ENCODE measurements at places on chromosomes 7 and 10. TPM values are rescaled to one million over a fixed set of nuclear protein-coding genes. Genes with fewer than 3 reads are reported as not detected.

DNA sequence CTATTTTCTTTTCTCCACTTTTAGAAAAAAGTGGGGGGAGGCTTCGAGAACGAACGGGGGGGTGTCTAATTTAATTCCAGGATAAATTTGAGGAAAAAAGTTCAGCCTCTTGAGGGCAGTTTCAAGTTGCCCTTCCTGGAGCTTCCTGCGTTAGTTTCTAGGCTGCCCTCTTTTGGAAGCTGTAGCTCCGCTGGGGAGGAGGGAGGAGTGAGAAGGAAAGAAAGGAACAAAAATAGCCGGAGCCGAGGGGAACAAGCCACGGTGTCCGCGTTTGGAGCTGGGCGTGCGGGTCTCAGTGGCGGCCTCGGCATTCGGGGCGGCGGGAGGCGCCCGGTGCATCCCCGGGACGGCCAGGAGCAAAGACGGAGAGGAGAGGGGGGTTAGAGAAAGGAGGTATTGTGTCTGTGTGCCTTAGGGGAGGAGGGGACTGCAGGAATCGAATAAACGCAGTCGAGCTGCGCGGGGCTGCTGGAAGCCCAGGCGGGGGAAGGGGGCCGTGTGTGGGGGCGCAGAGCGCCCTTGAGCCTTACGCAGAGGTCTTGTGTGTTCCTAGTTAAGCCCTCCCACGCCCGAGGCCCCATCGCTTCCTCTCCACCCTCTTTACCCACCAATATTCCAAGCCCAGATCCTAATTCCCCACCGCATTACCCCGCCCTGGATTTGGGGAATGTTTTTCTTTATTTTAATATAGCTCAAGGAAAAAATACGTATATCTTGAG, 2.0 kb upstream of the TNRC18 start:
- no peaks in the 10 kb centered on the region for H3K27me3 ChIP-seq
- DNase-seq: no peak
- H3K4me1 ChIP-seq: peaks cover 8% of the 10 kb centered on the region
- no peaks in the 10 kb centered on the region for H3K36me3 ChIP-seq

Gene BLNK
- total RNA-seq: 42.3 TPM

DNA sequence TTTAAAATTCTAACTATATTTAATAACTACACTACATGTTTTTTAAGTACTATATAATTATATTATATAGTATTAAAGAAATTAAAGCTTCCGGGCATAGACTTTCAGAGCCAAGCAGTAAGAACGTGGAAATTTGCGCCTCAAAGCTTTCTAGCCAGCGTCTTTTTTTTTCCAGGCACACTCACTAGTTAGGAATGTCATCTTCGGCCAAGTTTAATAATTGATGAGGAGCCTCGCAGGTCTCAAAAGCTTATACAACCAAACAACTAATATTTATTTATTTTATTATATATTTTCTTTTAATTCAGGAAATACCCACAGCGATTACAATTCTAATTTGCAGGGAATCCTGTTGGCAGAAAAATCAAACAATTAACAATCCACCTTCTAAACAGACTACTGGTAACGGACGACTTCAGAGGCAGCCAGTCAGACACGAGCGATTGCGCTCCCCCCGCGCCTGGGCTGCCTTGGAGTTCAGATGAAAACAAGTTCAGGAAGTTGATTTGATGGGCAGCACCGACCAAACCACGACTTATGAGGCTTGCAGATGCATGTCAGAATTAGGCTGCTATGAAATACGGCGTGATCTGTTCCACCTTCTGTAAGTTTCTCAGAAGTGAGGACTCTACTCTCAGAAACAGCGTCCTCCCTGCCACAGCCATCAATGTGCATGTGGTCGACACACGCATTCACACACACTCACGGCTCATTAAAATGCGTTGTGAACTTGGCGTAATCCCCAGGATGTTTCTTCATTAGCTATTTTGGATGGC, 431.8 kb upstream of the MGMT start:
- H3K27ac ChIP-seq: no peak overlapping the region
- no peaks in the 10 kb centered on the region for H3K27me3 ChIP-seq
- H3K4me1 ChIP-seq: peaks cover 29% of the 10 kb centered on the region

DNA sequence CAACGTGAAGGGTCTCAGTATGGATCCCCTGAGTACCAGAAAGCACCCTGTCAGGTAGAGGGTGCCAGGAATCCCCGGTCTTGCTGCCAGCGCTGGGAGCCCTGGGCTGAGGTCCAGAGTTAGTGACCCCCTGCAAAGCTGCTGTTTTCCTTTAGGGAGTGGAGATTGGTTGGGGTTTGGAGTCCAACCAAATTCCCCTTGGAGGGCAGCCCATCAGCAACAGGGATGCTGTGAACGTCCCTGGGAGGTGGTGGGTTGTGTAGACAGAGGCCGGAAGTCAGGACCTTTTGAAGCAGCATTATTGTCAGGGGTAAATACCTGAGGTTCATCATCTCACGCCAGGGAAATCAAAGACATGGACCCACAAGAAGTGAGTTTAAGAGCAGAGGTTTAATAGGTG, 104.2 kb downstream of the COL26A1 start:
- no peaks in the 10 kb centered on the region for H3K36me3 ChIP-seq
- no peaks in the 10 kb centered on the region for H3K4me1 ChIP-seq
- no peaks in the 10 kb centered on the region for H3K27me3 ChIP-seq
- DNase-seq: no peak
- H3K4me3 ChIP-seq: no peak overlapping the region

- no peak overlapping the region for H3K4me3 ChIP-seq
- H3K36me3 ChIP-seq: no peaks in the 10 kb centered on the region
- no peak for DNase-seq
- H3K27me3 ChIP-seq: no peaks in the 10 kb centered on the region
- no peak overlapping the region for H3K27ac ChIP-seq
- H3K4me1 ChIP-seq: no peaks in the 10 kb centered on the region
Measured at GRCh38 chr10:4246881-4247358, 461.9 kb upstream of the KLF6 start.

Gene PON3
- total RNA-seq: 0.40 TPM

DNA sequence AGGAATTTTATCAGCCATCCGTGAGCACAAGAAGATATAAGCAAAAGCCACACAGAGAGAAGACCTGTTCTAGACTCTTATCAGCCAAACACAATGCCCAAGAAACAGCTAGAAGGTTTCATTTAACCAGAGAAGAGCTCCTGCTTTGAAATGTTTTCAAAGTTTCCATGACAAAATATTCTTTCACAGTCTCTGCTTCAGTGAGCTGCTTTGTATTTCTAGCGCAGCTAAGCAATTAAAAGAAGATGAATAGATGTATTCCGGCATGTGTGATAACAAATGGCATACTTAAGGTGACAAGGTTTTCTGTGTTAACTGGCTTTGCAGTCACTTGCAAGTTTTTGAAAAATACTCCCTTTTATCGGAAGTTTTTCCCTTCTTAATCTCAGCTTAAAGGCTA, 78.9 kb upstream of the NXPH1 start:
- no peak overlapping the region for H3K4me3 ChIP-seq
- H3K27ac ChIP-seq: no peak overlapping the region
- H3K36me3 ChIP-seq: no peaks in the 10 kb centered on the region
- DNase-seq: no peak

DNA sequence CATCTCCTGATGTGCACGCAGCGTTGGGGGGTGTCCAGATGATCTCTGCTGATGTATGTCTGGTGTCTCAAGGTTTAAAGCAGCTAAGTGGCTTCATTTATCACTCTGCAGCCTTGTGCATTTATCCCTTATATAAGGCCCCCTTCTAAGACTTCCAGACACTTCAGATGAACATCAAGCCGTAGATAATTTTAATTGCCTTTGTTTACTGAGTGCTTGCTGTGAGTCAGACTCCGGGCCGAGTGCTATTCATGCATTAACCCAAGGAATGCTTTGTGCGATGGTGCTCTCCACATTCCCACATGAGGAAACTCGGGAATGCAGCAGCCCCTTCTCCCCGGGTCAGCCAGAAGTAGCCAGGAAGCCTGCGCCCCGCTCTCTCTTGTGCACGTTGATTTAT, 328.6 kb upstream of the COBL start:
- H3K27me3 ChIP-seq: no peaks in the 10 kb centered on the region
- peaks cover 3% of the 10 kb centered on the region for H3K4me1 ChIP-seq
- no peak overlapping the region for H3K27ac ChIP-seq
- no peak overlapping the region for H3K4me3 ChIP-seq
- no peak for DNase-seq

GRCh38 chr7:155203882-155204691, 93.6 kb upstream of the INSIG1 start:
- no peaks in the 10 kb centered on the region for H3K27me3 ChIP-seq
- no peaks in the 10 kb centered on the region for H3K36me3 ChIP-seq
- no peak for DNase-seq
- H3K27ac ChIP-seq: no peak overlapping the region
- H3K4me3 ChIP-seq: no peak overlapping the region

Gene C10orf143
- 0.44 TPM for total RNA-seq

DNA sequence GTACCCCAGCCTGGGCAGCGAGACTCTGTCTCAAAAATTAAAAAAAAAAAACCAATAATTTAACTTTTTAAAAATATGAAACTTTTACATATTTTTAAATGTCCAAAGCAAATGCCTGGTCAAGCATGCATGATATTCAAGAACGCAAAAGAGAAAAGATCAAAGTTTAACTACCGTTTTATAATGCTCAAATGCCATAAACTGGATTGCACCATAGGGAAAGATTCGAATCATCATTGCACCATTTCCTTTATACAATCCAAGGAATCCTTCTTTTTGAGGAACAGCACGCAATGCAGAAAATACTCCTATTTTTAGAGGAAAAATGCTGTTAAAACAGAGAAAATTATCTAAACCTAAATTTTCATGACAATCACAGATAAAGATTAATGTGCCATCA, 20.9 kb downstream of the SLC25A16 start:
- no peak overlapping the region for H3K27ac ChIP-seq
- DNase-seq: no peak
- H3K4me3 ChIP-seq: no peak overlapping the region
- H3K4me1 ChIP-seq: no peaks in the 10 kb centered on the region
- H3K36me3 ChIP-seq: peaks cover 60% of the 10 kb centered on the region

- H3K36me3 ChIP-seq: no peaks in the 10 kb centered on the region
- H3K4me1 ChIP-seq: peaks cover 32% of the 10 kb centered on the region
- no peak overlapping the region for H3K4me3 ChIP-seq
- H3K27me3 ChIP-seq: no peaks in the 10 kb centered on the region
Measured at GRCh38 chr7:127769696-127770400, 117.9 kb downstream of the SND1 start.

Gene LEP
- not detected for total RNA-seq

GRCh38 chr7:158188676-158189075, 398.9 kb downstream of the PTPRN2 start:
- no peak overlapping the region for H3K4me3 ChIP-seq
- no peak overlapping the region for H3K27ac ChIP-seq
- H3K4me1 ChIP-seq: no peaks in the 10 kb centered on the region
- no peaks in the 10 kb centered on the region for H3K27me3 ChIP-seq
- DNase-seq: no peak

Gene CACNA2D1
- total RNA-seq: 12.8 TPM

- H3K4me1 ChIP-seq: peaks cover 34% of the 10 kb centered on the region
- H3K36me3 ChIP-seq: no peaks in the 10 kb centered on the region
- H3K27me3 ChIP-seq: peaks cover 57% of the 10 kb centered on the region
- DNase-seq: no peak
Measured at GRCh38 chr7:115274-115911, 77.0 kb upstream of the FAM20C start.

Gene SPOCK2
- total RNA-seq: 6.1 TPM

DNA sequence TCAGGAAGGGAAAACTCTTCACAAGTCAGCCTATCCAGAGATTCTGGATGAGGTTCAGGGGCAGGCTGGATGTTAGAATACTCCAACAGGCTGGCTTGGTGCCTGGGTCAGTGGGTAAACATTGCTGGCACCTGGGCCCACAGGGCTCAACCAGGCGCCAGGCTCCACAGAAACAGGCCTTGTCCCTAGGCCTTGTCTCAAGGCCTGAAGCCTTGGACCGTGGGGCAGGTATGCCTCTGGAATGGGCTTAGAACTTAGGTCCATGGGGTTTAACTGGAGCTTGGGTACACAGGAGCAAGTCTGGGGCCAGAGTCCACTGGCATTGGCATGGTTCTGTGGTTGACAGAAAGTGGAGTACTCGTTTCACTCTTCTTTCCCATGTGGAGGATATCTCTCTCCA, 263.0 kb upstream of the ETV1 start:
- no peaks in the 10 kb centered on the region for H3K27me3 ChIP-seq
- H3K4me3 ChIP-seq: no peak overlapping the region
- H3K36me3 ChIP-seq: no peaks in the 10 kb centered on the region
- H3K4me1 ChIP-seq: no peaks in the 10 kb centered on the region

DNA sequence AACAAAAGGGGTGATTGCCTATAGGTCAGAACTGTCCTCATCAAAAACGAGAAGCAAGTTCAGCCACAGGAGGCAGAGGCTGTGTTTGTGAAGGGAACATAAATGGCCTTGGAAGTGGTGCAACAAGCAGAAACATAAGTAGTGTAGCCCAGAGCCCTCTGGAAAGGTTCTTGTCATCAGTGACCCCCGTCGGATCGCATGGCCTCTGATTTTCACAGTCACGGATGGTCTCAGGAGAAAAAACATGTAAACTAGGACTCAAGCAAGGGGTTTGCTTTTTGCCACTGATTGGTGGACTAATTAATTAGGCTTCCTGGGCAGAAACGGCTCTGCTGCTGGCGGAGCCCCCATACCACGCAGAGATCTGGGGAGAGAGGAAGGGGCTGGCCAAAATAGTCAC, 496.5 kb upstream of the MKI67 start:
- no peak for DNase-seq
- H3K27ac ChIP-seq: no peak overlapping the region
- H3K4me1 ChIP-seq: no peaks in the 10 kb centered on the region
- no peak overlapping the region for H3K4me3 ChIP-seq
- no peaks in the 10 kb centered on the region for H3K36me3 ChIP-seq

DNA sequence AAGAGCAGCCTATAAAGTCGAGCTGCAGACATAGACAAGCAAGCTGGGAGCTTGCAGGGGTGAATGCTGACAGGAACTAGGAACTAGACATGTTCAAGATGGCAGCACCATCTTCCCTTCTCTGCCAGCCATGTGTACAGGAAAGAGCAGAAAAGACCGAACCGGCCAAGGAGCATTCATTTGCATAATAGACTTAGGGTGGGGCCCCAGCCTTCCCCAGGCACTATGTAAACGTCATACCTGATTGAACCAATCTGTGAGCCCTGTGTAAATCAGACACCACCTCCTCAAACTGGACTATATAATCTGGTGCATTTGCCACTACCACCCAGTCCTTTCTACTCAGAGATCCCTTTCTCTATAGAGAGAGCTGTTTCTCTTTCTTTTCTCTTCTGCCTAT, 106.9 kb upstream of the FAM3C start:
- no peaks in the 10 kb centered on the region for H3K36me3 ChIP-seq
- peaks cover 7% of the 10 kb centered on the region for H3K4me1 ChIP-seq
- H3K4me3 ChIP-seq: no peak overlapping the region
- DNase-seq: no peak

Gene TAS2R3
- 2.7 TPM for total RNA-seq

Gene EN2
- under 0.01 TPM for total RNA-seq

- DNase-seq: no peak
- H3K4me1 ChIP-seq: no peaks in the 10 kb centered on the region
- no peaks in the 10 kb centered on the region for H3K36me3 ChIP-seq
Measured at GRCh38 chr7:111264981-111265380, 174.1 kb downstream of the LRRN3 start.

Gene PCDH15
- total RNA-seq: not detected

Data from esophagus squamous epithelium (tissue), 5 donors.